ENCODE measurements at places on chromosomes 2 and 18. TPM values are rescaled to one million over a fixed set of nuclear protein-coding genes. Genes with fewer than 3 reads are reported as not detected.

The COL4A4 gene
- 1.1 TPM for polyA plus RNA-seq

The C2orf66 gene
- 0.18 TPM for polyA plus RNA-seq

DNA sequence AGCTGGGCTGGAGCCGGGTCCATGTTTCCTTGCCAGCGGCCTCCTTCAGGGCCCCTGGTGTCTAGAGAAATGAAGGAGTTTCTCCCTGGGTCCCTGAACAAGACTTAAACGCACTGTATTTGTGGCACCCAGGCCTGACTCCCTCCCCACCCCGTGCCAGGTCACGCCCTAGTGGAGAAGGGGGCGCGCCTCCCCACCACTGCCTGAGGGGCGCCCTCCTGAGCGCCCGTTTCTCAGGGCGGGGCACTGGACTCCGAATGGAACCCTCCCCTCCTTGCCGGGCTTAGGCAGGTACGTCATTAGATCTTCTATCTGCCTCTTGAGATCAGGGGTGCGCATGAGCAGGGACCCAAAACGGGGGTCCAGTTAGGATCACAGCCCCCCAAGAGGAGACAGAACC, 16.3 kb downstream of the ODC1 start:
- no peak for DNase-seq

DNA sequence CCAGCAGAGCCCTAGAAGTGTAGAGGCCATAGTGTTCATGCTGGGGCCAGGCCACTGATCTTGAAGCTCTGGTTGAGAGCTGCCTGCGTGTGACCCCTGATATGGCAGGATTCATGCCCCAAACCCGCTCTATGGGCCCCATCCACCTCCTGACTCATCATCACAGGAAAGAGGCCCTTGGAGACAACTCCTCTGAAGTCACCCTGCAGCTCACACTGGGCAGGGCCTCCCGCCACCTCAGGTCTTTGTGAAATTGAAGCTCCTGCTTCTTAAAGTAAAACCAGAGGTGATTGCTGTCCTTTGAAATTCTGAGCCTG, 12.0 kb upstream of the TUBB6 start:
- no peak for DNase-seq

DNA sequence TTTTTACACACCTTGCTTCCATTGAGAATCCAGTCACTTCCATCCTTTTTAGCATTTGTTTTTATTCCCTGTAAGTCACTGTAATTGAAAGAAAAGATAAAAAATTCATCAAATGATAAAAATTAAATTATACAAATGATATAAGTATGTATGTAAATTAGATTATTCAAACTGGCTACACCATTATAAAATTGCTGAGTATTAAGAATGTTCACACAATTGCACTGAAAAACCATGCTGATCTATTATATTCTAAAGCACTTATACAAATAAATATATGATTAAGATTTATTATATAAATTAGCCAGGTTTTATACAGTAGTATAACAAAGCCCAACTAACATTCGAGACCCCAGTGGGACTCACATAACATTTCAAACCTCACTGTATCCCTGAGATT, 15.1 kb downstream of the ACADL start:
- no peak for DNase-seq

The TEX44 gene
- polyA plus RNA-seq = not detected

The GPBAR1 gene
- 2.8 TPM for polyA plus RNA-seq

DNA sequence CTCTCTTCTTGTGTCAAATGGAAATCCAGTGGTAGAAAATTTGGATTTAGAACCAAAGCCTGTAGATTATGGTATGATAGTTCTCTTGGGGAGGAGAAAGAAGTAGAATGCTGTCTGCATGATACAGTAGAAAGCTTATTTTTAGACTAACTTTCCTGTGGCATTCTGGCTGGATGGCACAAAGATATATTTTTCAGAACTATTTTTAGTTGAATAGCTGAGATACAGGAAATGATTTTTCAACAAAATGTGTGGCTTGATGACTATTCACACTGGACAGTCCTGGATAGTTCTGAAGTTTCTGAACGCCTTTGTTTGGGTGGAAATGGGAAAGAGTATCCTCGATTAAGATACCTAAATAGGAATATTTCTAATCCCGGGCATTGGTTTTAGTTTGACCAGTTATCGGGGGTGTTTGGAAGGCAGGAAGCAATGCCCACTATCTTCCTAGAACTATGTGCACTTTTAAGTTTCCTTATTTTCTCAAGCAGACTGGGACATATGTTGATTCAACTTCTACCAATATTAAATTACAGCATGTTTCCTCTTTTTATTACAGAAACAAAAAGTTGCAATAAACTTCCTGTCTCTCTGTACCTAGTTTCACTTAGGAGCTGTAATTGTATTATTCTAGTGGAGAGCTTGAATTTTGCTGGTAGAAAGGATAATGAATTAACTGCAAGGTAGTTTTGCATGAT, 32.1 kb downstream of the GDF7 start:
- no peak for DNase-seq

The SLC30A3 gene
- polyA plus RNA-seq = 6.8 TPM

DNA sequence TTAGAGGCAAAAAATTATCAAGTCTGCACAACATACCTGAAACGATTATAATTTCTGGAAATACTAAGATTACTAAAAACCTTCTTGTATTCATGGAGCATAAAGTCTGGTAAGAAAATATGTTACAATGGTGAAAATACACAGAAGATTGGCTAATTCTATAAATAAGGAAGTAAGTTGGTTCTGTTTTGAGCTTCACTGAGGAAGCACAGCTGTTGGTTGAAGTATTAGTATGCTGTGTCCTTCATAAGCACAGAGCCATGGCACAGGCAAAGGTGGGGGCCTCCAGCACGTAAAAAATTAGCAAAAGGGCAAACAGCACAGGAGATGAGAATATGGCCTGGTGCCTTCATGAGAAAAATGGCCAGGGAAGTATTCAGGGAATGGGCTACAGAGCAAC, 40.4 kb upstream of the ANKRD62 start:
- no peak for DNase-seq

DNA sequence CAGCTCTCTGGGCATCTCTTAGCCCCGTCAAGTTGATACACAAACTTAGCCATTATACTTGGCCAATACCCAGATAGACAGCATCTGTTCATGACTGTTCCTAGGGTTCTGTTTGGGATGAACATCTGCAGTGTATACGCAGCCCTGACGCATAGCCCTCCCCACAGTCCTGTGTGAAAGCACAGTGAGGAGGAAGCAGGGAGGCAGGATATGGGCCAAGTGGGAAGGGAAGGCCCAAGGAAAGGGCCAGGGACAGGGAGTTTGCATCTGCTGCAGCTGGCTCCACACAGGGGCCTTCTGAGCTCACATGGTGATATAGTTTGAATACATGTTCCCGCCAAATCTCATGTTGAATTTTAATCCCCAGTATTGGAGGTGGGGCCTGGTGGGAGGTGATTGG, 80.2 kb downstream of the CMPK2 start:
- DNase-seq = no peak
